Stimulated activated CD8-positive, alpha-beta memory T cell treated with anti-CD3 and anti-CD28 coated beads, Interleukin-15, amount 100 ng/mL, for 24 hours (primary cell): ENCODE measurements at places on chromosomes 7 and 10.

GRCh38 chr10:18345308-18345707 lies 205.1 kb downstream of the CACNB2 start:
- no peak for DNase-seq

DNA sequence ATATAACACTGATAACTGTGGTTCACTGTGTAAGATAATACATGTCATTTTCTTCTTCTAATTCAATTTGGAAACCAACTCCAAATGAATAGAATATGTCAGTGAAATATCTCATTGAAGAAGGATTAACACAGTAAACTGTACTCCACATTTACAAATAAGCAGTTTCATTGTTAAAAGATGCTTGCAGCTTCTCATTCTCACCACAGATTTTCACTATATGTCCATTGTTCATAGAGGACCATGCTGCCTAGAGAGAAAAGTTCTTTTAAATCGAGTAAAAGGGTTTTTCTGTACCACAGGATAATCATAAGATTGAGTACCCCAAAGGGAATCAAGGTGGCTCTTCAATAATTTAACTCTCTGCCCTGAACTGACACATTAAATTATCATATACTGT lies 165.5 kb downstream of the LRRN3 start:
- DNase-seq, result no peak

DNA sequence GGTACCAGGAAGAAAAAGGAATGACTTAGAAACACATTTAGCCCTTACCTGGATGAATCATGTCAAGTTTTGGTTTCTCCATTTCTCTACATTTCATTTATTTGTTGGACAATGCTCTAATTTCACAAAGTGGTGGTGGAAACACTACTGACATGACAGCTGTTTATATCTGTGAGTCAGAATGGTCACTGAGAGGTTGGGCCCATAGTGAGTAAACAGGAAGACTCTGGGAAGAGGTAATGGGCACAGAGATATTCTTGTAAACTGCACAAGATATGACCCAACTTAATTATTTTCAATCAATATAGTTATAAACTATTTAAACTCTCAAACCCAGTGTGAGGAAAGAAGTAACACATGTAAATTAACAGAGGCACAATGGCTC lies 176.3 kb upstream of the MEOX2 start:
- no peak for DNase-seq

- DNase-seq, result no peak
Measured at GRCh38 chr10:46293228-46293627, 6.4 kb downstream of the ANTXRL start.

DNA sequence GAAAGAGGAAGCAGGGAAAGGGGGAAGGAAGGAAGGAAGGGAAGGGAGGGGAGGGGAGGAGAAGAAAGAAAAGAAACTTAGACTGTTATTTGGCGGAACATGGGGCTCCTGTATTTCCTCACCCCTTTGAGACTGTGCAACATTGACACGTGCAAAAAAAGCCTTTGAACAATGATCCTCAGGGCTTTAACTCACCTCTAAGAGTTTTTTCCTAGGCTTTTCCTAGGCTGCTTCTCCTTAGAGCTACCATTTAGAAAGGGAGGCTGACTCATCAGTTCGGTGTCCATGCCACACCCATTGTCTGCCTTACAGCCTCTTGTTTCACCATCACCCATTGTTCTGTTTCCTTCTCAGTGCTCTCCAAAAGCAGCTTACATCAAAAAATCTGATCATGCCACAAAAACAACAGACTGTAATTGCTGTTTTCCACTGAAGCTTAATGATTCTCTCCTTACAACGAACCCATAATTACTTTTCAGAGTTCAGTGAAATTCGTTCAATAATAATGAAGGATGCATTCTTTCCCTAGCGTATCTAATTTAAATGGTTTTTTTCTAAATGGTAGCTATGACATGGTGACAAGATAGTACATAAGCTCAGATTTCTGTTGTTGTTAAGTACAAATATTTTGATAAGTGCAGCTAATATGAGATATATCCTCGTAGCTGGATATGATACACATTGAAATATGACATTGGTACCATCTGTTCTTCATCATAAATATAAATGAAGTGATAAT lies 90.8 kb downstream of the PRLHR start:
- no peak for DNase-seq

DNA sequence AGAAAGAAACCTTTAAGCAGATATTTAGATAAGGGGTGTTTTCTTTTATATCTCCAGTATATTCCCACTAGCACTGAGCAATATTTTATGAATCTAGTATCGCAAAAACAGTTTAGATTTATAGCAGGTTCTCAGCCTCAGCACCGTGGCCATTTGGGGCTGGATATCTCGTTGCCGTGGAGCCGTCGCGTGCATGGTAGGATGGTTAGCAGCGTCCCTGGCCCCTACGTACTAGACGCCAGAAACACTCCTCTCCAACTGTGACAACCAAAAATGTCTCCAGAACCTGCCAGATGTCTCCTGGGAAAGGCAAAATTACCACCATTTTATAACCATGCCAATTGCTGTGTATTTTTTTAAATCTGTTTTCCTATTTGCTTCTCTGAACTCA lies 172.9 kb downstream of the CACNB2 start:
- DNase-seq, result no peak

- DNase-seq, result no peak
Measured at GRCh38 chr10:50992356-50992901, 81.9 kb upstream of the PRKG1 start.

DNA sequence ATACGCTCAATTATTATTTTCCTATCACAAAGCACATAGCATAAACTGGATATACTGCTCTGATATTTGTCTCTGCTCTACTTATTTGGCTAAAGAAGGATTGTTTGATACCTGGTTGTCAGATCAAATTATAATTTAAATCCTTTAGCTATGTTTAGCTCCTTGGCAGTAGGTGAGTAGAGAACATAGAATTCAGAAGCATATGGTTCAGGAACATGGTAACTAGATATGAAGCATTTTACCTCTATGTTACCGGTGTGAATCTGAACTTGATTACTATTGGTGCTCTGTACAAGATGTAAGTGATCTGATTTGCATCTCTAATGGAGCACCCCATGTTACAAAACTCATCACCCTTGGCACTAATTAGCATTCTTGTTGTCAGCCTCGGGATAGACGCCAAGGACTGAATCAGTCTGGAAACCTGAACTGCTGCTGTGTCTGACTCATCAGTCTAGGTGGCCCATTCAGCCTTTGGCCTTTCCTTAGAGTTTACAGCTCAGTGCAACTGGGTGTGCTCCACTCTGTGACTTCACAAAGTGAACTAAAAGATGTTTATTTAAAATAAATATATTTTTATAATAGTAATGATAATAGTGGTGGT lies 12.3 kb upstream of the MYPN start:
- DNase-seq, result no peak

DNA sequence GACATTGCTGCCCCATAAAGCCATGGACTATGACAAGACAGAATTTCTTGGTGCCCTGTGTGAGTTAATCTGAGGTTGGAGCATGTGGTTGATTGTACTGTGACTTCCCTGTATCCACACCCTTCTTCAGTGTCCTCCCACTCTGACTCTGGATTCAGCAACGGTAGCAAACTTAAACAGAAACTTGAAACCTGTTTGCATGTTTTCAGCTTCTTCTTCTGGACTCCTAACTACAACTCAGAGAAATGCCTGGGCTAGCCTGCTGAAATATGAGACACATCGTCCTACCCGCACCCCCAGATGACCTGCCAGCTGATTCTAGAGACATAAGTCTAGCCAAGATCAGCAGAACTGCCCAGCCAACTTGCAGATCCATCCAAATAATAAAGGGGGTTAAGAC lies 78.4 kb downstream of the IPMK start:
- no peak for DNase-seq

- DNase-seq, result no peak
Measured at GRCh38 chr7:86477343-86477935, 166.3 kb upstream of the GRM3 start.

DNA sequence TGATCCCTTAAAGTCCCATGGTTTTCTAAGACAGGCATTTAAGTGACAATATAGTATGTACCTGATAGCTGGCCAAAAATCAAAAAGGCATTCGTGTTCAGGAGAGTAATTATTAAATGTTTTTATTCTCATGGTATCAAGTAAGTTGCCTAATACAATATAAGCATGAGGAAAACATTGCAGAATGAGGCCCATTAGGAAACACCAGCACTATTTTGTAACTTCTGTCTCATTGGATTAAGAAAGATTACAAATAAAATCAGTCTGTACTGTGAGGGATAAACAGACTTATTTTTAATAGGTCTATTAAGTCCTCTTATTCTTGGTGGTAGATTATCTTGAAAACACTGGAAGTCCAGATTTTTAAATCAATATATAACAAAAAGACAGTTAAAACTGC lies 110.1 kb downstream of the SNX13 start:
- DNase-seq, result no peak

DNA sequence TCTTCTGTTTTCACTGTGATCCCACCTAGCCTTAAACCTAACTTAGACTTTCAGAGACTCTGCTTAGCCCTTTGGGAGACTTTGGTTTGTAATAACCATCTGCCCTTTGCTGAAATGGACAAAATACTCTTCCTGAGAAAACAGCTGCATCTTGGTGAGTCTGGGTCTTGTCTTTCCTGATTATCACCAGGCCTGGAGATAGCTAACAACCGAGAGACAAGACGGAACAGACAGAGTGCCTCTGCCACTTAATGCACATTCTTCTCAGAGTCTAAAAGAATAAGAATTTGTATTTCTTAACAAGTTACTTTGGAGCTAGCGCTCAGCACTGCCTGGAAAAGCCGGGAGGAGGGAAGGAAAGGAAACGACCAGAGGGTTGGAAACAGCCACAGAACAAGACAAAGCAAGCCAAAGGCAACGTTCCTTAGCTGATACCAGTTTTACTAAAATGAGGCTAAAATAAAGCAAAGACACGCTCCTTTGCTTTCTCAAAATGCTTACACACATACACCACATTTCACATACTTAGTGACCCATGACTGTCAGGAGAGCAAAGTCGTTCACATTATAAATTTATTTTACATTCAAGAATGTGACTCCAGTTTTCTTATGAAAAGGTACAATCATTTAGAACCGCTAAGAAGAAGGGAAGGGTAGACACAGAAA lies 70.3 kb upstream of the DGKI start:
- no peak for DNase-seq
